ENCODE measurements at places on chromosomes 11 and 22.

GRCh38 chr11:64296830-64297698 lies 3.1 kb upstream of the CATSPERZ start:
- DNase-seq: no peak

GRCh38 chr11:69048694-69049489 lies at the start of gene TPCN2:
TPCN2 (plus strand) TSS chr11:69048932; CDS start chr11:69048998, 66 bp downstream.
- peak; percentile 94 for DNase-seq

DNA sequence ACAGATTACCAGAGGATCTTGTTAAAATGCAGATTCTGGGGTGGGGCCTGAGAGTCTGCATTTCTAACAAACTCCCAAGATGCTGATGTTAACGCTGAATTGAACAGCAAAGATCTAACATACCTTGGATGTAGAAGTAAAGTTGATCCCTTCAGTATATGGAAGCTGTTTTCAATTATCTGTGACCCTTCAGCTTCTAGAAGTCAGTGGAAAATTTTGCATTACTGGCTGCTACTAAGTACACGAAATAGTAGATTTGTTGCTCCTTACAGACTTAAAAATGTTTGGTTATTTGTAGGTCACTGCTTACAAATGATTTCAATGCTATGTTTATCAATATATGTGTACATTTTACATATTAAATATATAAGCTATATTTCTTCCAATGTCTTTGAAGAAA lies 107.4 kb downstream of the ARHGAP42 start:
- no peak for DNase-seq

DNA sequence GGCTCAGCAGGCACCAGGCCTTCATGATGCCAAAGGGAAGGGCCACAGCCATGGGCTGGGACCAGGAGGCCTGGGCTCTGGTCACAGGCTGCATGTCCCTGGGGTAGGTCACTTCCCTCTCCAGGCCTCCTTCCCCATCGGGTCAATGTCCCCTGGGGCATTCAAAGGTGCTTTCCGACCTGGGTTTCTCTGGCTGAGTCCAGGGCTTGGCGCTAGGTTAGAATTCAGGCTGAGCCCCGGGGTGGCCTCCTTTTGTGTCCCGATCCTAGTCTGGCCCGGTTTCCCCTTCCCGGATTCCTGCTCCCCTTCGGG lies 12.2 kb downstream of the MAFF start:
- no peak for DNase-seq

- no peak for DNase-seq
These were observed 3.0 kb downstream of the CRYBA4 start for GRCh38 chr22:26624803-26625202.

- peak; percentile 56 for DNase-seq
These were observed 34.0 kb upstream of the FBXO3 start for GRCh38 chr11:33808228-33808828.

DNA sequence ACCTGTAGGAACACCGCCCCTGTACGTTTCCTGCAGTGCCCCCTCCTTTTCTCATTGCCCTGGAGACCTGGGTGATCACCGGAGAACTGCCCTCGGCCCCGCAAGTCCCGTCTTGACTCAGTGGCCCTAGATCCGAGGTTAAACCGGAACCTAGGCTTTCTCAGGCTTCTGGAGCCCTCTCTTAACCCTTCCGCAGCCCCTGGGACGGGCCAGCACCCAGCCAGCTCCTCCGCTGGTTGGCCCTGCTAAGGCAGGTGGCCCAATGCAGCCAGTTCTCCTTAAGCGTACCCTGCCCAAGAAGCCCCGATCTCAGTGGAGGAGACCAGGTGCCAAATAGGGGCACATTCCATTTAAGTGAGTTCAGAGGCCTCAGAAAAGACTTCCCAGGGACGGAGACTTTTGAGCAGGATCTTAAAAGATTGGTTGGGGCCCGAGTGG lies 776 bp downstream of the NLRX1 start:
- DNase-seq: peak; percentile 53

GRCh38 chr11:10114593-10115404 lies 179.2 kb downstream of the SBF2 start:
- DNase-seq: no peak

DNA sequence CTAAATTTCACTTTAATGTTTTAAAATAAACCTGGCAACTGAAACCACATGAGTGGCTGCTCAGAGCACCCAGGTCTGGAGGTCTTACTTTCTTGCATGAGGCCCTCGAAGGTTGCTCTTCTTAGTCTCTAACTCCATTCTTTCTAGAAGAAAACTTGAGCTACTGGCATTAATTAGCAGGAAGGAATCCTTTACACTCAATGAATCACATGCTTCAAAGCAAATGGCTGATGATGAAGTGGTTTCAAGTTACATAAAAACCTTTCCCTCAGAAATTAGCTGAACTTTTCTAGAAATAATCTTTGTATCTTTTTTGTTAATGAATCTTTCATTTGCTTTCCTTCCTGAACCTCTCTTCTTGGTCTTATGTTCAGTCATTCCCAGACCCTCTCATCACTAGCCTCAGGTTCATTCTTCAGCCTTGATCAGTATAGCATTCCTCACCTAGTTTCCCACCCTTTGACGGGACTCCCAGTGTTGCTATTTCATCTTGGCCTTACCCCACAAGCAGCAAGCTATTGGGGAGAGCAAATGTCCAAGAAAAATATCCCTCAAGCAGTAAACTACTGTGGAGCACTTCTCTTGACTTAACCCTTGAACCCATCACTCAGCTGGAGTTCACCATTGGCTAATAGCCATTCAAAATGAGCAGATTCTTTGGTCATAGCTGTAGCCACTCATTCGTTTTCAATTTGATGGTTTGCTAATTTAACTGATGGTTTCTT lies 75.1 kb downstream of the INSC start:
- DNase-seq: no peak

DNA sequence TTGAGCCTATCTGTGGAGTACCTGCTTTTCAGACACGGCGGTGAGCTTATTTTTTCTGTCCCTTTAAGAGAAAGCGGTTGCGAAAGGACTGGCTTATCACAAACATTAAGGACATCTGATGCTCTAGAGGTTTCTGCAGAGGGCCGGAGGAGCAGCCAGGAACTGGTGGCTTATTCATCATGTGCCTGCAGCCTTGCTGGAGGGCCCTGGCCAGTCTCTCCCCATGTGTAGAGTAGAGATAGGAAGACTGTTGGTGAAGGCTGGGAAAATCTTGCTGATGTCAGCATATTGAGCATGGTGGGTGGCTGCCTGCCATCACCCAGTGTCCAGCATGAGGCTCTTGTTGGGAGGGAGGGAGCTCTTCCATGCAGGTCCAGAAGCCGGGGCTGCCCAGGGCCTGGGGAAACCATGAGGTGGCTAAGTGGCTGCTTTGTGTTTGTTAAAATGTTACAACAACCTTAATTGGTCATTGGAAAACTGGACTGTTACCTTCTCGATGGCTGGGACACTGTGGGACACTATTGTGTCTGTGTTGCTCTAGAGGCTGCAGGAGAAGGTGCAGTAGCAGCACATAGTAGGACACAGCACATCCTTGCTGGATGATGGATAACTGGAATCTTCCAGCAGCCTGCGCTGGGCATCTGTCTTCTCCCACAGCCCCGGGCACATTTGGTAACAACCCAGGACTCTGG lies 54.3 kb downstream of the TSPAN18 start:
- no peak for DNase-seq

DNA sequence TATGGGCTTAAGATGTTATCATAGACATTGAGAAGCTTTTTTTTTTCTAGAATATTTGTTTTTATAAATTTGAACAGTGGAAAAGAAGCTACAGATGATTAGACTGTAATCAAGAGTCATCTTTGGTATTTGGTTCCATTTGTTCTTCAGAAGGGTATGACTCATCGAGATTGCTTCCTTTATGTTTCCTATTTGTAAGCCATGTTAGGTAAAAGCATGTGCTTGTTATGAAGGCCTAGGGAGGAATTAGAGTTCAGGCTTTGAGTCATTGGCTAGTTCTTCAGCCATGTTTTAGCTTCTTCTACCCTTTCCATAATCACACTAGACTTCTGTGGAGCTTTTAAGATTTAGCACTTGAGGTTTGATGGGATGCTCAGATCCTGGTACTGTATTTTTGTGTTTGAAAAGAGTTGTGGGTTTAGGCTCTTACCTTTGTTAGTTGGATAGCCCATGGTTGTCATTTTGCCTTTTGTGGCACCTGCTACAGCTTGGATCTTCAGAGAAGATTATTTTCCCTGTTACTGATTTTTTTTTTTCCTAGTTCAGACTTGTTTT lies 44.3 kb downstream of the POLD3 start:
- no peak for DNase-seq

GRCh38 chr11:124882339-124883071 lies 15.2 kb downstream of the ROBO4 start:
- DNase-seq: no peak

DNA sequence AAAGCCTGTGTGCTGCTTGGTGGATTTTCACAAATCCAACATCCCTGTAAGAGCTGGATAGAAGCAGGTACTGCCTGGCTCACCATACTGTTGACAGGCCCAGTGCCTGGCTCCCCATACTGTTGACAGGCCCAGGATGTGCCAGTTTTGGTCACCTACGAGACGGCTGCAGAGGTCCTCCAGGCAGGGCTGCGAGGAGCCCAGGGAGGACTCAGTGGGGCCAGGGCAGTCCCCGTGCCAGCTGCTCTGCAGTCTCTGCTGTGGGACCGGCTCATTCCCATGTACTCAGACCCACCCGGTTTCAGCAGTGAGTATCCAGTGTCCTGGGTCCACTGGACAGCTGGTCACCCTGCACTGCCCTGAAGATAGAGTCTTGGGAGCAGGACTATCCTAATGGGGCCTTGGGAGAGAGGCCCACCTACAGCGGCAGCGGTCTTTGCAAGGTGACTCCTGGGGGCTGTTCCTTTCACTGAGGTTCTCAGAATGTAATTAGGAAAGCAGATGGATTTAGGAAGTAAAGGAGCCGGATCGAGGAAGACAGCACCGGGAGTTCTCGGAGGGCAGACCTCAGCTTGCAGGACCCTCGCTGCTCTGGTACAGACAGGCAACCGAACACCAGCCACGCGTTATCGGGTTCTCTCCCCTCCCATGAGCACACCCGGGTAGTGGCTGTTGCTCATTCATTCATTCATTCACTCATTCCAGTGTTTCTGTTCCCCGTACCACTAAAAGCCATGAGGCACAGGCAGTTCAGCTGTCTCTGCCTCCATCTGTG lies 106.1 kb downstream of the CTTN start:
- no peak for DNase-seq

DNA sequence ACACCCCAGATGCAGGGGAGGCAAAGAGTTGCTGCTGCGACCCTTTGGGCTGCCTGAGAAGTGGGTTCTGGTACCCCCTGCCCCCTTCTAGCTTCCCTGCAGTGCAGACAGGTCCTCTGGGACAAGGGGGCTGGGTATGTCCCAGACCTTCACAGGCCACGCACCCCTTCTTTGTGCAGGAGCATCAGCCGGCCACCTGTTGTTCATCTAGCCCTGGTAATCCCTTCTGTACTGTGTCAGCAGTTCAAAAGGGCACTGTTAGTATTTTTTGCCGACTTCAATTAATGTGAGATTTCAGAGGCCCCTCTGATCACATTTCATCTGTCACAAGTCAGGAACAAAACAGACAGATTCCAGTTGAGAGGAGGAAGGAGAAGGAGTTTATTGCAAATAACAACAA lies 49.9 kb downstream of the ALX4 start:
- no peak for DNase-seq

GRCh38 chr11:101726988-101727387 lies 143.2 kb upstream of the TRPC6 start:
- no peak for DNase-seq

DNA sequence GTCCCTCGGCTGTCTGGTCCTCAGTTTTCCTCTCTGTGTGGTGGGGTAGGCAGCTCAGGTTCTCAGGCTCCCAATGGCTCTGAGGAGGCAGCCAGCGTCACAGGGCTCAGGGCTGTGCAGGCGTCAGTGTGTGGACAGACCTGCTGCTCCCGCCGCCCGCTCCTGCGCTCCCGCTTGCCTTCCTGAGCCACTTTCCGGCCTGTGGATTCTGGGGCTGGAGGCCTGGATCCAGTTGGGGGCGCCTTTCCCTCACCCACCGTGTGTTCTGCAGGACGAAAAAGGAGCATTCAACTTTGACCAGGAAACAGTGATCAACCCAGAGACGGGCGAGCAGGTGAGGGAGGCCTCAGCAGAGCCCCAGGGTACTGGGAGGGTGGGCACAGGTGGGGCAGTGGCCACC lies 14.7 kb downstream of the DPP3 start:
- no peak for DNase-seq

DNA sequence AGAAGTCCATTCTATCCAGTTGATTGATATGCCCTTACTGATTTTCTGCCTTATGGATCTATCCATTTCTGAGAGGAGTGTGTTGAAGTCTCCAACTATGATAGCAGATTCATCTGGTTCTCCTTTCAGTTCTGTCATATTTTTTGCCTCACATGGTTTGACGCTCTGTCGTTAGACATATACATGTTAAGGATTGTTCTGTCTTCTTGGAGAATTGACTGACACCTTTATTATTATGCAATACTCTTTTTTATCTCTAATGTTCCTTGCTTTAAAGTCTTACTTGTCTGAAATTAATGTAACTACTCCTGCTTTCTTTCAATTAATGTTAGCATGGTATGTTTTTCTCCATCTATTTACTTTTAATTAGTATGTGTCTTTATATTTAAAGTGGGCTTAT lies 12.1 kb upstream of the ARHGAP20 start:
- no peak for DNase-seq
